ENCODE measurements at places on chromosomes 11 and 22.

- no peak for DNase-seq
Observed at GRCh38 chr11:64710418-64711137, 12.4 kb downstream of the NRXN2 start.

- no peak for DNase-seq
Observed at GRCh38 chr11:108340973-108341372, 118.1 kb downstream of the ATM start.

DNA sequence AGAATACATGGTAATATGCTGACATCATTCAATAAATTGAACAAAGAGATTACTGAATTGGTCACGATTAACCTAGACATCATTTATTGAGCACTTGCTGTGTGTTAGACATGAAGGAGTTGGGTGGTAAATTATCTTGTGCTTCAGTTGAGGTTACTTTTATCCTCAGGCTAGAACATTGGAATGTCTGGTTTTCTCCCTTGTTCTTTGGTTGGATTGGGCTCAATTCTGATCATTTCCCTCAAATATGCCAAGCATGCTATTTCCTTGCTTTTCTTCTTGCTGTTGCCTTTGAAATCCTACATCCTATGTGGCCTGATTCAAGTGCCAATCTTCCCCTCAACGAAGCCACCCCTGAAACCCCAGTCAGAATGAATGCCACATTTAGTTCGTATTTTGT lies 65.8 kb downstream of the DEUP1 start:
- DNase-seq = no peak

- no peak for DNase-seq
Observed at GRCh38 chr11:86537541-86538222, 134.7 kb downstream of the ME3 start.

DNA sequence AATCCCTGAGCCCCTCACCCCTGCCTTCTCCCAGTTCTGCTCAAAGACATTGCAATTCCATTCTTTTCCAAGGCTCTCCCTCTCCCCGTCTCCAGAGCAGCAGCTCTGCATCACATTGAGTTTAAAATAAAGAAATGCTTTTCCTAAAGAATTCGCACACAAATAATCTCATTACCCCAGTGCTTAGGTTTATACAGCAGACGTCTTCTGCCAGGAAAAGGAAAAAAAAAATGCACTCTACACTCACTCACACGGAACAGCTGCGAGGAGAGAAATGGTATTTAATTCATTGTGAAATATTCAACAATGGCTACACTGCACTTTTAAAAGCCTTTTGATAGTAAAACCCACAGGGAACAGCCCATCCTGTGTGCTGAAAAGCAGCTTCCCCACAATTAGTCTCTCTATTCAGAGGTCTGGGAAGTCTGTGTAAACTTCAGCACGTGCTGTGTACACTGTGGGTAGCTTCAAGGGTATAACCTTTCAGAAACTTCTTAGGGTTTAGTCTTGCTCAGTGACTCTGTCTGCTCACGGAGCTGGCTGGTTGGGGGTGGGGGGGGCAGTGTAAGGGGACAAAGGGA lies 42.8 kb downstream of the ETS1 start:
- no peak for DNase-seq

DNA sequence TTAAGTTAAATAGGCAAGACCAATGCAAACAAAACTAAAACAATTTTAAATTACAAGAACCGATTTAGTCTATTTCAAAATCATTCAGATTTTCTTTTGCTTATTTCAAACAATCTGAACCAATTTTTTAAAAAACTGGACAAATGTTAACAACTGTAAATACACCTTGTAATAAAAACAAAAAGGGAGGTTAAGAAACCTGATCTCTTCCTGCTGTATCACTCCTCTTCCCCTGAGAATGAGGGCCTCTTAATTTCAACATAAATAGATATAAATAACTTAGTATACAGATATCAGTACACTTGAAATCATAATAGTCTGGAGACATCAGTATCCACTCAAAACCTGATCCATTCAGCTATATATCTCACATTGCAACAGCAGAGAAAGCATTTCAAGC lies 346.6 kb downstream of the TTC28 start:
- DNase-seq = no peak

GRCh38 chr11:57785072-57785471 lies 23.5 kb downstream of the CTNND1 start:
- no peak for DNase-seq

- no peak for DNase-seq
Observed at GRCh38 chr22:34296461-34296860, 376.2 kb upstream of the LARGE1 start.

DNA sequence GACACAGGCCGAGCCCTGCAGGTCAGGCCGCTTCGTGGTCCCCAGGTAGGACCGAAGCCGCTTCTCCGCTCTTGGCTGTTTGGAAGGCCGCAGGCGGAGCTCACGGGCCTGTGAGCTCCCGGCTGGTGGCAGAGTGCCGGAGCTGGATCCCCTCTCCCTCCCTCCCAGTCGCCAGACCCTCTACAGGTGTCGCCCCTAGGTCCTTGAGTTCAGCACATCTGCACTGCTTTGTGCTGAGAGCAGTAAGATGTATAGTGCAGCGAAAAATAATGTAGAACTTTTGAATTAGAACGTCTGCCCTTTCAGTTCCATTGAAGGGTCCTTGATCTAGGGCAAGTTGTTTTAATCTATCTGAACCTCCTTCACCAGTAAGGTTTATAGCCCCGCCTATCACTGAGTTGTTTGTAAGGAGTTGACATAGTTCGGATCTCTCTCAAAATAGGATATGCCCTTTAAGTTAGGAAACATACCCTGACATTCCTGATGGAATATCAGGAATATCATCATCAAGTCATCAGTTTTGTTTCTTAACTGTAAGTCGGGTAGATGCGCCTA lies 419 bp downstream of the ANKRD49 start:
- DNase-seq = no peak

GRCh38 chr22:48919851-48920589 lies 907.7 kb downstream of the BRD1 start:
- no peak for DNase-seq

- DNase-seq = no peak
Observed at GRCh38 chr11:8871171-8871775, 39.7 kb upstream of the AKIP1 start.

- DNase-seq = no peak
Observed at GRCh38 chr11:12680246-12680939, 6.2 kb downstream of the TEAD1 start.

DNA sequence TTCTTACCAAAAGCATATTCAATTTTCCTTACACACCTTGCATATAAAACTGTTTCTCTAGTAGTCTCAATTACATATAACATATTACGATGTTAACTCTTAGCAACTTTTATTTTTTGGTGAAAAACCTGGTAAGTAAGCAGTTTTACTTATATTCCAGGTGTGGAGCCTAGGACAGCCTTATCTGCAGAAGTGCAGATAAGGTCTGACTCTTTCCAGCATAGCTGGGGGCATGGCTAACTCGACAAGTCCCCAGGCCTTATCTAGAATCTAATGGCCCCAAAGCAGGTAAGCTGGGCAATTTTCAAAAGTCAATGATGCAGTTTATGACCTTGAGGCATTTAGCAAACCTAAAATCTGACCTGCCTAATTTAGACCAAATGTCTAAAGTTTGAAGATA lies 4.2 kb upstream of the C1QTNF6 start:
- no peak for DNase-seq

DNA sequence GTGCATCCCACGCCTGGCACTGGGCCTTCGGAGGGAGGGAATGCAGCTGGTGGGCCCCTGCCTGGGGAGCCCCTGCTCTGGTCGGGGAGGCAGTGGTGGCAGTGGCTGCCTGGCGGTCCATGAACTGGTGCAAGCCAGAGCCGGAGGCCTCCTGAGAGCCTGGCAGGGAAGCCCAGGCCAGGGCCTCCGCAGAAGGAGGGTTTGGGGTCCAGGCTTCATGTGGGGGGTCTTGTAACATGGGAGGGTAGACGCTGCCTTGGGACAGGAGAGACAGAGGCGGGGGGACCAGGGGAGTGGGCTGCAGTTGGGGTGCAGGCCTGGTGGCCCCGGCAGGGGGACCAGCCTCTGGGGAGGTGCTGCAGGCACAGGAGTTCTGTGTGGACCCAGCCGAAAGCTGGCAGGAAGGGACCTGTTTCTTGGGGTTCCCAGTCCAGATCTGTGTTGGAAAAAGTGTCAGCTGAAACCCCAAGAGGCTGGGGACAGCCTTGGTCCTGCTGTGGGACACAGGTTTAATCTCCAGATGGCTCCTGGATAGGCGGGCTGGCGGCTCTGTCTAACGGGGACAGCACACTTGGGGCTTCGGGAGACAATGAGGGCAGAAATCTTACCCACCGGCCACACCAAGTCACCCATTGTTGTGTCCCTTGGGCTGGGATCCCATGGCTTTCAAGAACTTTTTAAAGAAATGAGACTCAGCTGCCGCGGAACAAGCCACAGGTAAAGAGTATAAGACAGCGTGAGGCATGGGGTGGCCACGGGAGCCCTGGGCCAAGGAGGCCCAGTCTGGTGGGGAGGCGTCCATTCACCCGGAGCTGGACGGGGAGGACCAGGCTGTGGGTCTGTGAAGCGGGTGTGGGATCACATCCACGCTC lies 73.5 kb downstream of the KCNQ1 start:
- no peak for DNase-seq

GRCh38 chr11:66014804-66015453 lies 3.1 kb downstream of the CST6 start:
- DNase-seq = no peak

- DNase-seq = no peak
Observed at GRCh38 chr11:125091877-125092664, 19.4 kb downstream of the TMEM218 start.

DNA sequence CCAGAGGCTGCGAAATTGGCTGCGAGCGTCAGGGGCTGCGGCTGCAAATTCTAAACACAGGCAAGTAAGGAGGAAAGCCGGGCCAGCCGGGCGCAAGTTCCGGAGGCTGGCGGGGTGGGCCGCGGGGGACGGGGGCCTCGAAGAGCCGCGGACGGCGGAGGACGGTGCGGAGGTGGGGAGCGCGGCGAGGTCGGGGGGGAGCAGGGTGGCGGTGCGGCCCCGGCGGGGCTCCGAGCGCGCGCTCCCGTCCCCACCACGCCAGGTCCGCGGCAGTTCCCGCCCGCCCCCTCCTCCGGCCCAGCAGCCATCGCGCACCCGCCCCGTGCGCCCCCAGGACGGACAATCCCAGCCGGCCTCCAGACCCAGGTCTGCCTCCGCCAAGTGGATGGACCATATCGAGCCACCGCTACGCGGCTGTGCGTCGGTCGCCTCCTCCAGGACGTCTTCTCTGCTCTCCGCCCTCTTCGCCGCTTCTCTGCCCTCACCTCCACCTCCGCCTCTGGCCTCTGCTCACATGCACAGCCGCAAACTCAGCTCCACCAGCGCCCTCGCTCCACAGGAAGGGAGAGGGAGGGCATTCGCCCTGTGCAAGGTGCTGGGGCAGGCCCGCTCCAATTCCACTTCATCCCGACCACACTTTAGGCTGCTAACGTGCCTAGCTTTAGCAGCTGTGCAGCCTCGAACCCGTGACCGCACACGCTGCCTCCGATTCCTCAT lies 7.2 kb downstream of the ELFN2 start:
- DNase-seq = no peak

GRCh38 chr11:34600339-34601084 lies 20.4 kb upstream of the EHF start:
- DNase-seq = no peak

DNA sequence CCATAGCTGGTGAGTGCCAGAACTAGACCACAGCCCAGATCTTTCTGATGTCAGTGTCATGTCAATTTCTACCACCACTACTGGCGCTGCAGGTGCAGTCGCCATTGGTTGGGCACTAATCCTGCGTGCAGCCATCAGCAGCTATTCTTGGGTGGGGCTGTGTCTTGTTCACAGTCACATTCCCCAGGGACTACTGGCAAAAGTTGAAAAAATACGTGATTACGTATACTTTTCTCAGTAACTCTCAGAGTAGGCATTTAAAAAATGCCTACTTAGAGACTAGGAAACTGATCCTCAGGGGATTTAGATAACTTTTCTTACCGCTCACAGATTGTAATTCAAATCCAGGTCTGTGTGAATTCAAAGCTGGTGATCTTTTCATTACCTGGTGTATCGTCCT lies 127.7 kb downstream of the ADAMTS15 start:
- DNase-seq = no peak

GRCh38 chr11:64998690-64999431 lies 2.1 kb upstream of the BATF2 start:
- no peak for DNase-seq

GRCh38 chr11:99739464-99740089 lies 718.8 kb downstream of the CNTN5 start:
- no peak for DNase-seq

DNA sequence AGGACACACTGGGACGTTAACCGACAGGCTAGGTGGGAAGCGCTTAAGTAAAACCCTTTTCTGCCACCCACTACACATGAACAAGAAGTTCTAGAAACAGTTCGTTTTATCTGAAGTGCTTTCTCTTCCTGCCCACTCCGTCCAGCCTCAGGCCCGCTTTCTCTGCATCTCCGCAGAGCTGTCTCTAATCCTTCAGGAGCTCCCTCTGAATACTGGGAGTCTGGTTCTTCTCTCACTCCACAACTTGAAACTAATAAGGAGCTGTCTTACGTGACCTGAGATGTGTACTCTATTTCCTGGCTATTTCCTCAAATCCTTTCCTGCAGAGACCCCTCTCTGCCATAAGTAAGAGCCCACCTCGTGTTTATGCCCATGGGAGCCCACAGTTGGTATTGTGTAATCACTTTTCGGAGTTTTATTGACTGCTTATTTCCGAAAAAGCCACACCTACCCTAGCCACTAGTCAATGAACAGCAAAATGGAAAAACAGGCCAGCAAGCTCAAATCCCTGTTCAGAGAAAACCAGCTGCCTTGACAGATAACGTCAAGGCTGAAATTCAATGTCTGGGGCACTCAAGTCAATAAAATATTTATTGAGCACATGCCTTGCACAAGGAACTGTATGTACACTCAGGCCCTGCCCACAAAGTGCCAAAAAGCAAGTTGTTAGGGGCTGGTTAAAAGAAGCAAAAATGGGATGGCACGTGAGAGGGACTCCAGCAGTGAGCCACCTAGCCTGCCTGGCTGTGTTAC lies 4.9 kb downstream of the PC start:
- no peak for DNase-seq

GRCh38 chr11:17684550-17684949 lies 34.8 kb upstream of the MYOD1 start:
- DNase-seq = no peak

GRCh38 chr11:117479372-117479771 lies 151.7 kb downstream of the CEP164 start:
- DNase-seq = no peak

All from activated T-cell treated with anti-CD3 and anti-CD28 coated beads for 24 hours (primary cell).